ENCODE measurements at places on chromosomes 5 and 9. TPM values are rescaled to one million over a fixed set of nuclear protein-coding genes. Genes with fewer than 3 reads are reported as not detected.

GRCh38 chr5:178793151-178793550 lies 62.7 kb upstream of the ZNF354A start:
- DNase-seq: no peak

DNA sequence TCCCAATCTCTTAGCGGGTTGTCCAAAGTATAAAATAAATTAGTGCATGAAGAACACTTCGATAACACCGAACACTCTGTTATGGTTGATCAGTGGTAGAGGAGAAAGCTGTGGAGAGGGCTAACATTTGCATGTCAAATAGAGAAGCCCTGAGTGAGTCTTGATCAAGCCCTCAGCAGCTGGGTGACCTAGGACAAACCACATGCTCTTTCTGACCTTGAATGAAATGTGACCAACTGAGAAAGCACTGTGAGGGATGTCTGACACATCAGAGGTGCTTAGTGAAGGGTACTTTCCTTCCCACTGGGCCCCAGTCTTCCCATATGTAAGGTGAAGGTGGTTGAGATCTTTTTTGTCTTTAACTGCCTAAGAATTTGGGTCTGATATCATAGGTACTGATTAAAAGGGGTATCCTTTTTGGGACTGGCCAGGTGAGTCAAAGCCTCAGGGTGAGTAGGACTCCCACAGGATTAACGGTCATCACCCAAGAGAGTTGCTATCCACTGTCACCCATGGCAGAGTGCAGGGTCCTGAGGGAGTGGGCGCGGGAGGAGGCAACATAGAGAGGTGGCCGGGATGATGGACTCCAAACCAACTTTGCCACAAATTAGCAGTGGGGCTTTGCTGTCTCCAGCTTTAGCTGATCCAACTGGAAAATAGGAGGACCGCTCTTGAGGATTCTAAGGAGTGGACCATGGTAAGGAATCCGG lies 53.5 kb downstream of the KIF4B start:
- DNase-seq: no peak

ANKRD31 gene
- 0.14 TPM for total RNA-seq

CTSV gene
- total RNA-seq: 2.2 TPM

Measured in NCI-H460 (cell line).